SJSA1 (cell line): ENCODE measurements at places on chromosomes 3 and 15. TPM values are rescaled to one million over a fixed set of nuclear protein-coding genes. Genes with fewer than 3 reads are reported as not detected.

DNA sequence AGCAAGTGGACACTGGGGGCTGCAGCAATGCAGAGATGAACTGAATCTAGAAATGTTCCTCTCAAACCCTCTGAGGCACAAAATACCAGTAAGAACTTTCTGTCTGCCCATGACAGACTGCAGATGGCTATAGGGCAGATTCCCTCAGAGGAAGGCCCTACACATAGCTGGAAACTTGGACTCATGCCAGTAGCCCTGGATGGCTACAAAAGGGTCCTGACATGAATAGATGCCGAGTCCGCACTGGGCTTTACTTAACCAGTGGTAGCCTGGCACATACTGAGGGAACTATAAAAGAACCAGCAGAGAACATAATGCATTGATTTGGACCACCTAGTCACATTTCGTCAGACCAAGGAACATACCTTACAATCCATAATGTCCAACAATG is 66.7 kb downstream of the C3orf80 start:
- H3K27me3 ChIP-seq: no peaks in the 10 kb centered on the region
- H3K4me3 ChIP-seq: no peak overlapping the region
- no peaks in the 10 kb centered on the region for H3K36me3 ChIP-seq
- no peaks in the 10 kb centered on the region for H3K4me1 ChIP-seq

GRCh38 chr15:75697523-75697922 is 15.1 kb downstream of the CSPG4 start:
- H3K27ac ChIP-seq: no peak overlapping the region
- H3K4me3 ChIP-seq: no peak overlapping the region
- H3K4me1 ChIP-seq: peaks cover 34% of the 10 kb centered on the region
- DNase-seq: no peak
- no peaks in the 10 kb centered on the region for H3K36me3 ChIP-seq

The TIMP4 gene
- total RNA-seq: 0.08 TPM in 1 of 2 replicates, not detected in the other

The WWTR1 gene
- total RNA-seq: 31.5 and 43.0 TPM in 2 replicates

DNA sequence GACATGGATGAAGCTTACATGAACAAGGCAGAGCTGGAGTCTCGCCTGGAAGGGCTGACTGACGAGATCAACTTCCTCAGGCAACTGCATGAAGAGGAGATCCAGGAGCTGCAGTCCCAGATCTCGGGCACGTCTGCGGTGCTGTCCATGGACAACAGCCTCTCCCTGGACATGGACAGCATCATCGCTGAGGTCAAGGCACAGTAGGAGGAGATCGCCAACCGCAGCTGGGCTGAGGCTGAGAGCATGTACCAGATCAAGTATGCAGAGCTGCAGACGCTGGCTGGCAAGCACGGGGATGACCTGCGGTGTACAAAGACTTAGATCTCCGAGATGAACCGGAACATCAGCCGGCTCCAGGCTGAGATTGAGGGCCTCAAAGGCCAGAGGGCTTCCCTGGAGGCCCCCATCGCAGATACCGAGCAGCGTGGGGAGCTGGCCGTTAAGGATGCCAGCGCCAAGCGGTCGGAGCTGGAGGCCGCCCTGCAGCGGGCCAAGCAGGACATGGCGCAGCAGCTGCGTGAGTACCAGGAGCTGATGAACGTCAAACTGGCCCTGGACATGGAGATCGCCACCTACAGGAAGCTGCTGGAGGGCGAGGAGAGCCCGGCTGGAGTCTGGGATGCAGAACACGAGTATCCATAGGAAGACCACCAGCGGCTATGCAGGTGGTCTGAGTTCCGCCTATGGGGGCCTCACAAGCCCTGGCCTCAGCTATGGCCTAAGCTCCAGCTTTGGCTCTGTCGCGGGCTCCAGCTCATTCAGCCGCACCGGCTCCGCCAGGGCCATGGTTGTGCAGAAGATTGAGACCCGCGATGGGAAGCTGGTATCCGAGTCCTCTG is 77.6 kb downstream of the CLDN11 start:
- H3K27ac ChIP-seq: no peak overlapping the region
- DNase-seq: no peak
- H3K4me3 ChIP-seq: no peak overlapping the region
- no peaks in the 10 kb centered on the region for H3K27me3 ChIP-seq

GRCh38 chr3:156256945-156257344 is 136.6 kb downstream of the KCNAB1 start:
- no peaks in the 10 kb centered on the region for H3K27me3 ChIP-seq
- no peaks in the 10 kb centered on the region for H3K36me3 ChIP-seq
- H3K4me3 ChIP-seq: no peak overlapping the region
- no peak overlapping the region for H3K27ac ChIP-seq
- no peaks in the 10 kb centered on the region for H3K4me1 ChIP-seq

The MYRIP gene
- total RNA-seq: 0.06 and 0.11 TPM in 2 replicates

- H3K4me3 ChIP-seq: no peak overlapping the region
- H3K4me1 ChIP-seq: no peaks in the 10 kb centered on the region
- DNase-seq: no peak
Observed at GRCh38 chr3:52118156-52118875, 35.9 kb downstream of the POC1A start.

The GP5 gene
- total RNA-seq: not detected in 2 replicates

- DNase-seq: no peak
- H3K4me1 ChIP-seq: no peaks in the 10 kb centered on the region
- no peak overlapping the region for H3K4me3 ChIP-seq
- H3K36me3 ChIP-seq: peaks cover 8% of the 10 kb centered on the region; the same call in 1 of the 2 replicates
Observed at GRCh38 chr15:85753261-85753660, 41.5 kb downstream of the KLHL25 start.

DNA sequence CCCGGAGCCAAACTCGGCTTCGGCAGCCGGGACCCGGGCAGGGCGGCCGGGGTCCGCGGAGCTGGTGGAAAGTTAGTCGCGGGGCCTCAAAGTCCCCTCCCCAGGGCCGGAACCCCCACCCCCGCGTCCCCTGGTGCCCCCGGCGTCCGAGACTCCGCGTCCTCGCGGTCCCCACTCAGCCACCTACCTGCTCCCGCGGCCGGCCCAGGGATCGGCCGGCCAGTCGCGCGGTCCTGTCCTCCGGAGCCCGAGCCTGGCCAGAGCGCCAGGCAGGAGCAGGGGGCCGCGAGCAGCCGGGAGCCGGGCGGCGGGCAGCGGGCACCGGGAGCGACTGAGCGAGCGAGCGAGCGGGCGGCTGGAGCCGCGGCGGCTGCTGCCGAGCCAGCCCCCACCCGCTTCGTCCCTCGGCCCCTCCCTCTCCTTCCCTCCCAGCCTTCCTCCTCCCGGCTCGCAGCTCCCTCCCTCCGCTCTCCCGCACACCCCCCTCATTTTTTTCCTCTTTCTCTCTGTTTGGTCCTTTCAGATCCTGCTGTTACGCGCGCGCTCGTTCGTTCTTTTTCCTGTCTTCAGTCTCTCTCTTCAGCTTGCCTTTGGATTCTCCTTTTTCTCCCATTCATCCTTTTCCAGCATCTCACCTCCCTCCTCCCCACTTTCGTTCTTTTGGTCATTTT is at the start of gene MEGF11:
Gene MEGF11 (minus strand): TSS at position 333 of the 671 bp plus-strand sequence. CDS start 125,347 bp downstream, outside the sequence.
- H3K4me3 ChIP-seq: peak within 1 kb of the TSS; percentile 32
- peaks cover 82% of the 10 kb centered on the region for H3K27me3 ChIP-seq
- DNase-seq: no peak
- H3K4me1 ChIP-seq: peaks cover 21% of the 10 kb centered on the region
- H3K36me3 ChIP-seq: no peaks in the 10 kb centered on the region

The CD86 gene
- total RNA-seq: not detected in 2 replicates

DNA sequence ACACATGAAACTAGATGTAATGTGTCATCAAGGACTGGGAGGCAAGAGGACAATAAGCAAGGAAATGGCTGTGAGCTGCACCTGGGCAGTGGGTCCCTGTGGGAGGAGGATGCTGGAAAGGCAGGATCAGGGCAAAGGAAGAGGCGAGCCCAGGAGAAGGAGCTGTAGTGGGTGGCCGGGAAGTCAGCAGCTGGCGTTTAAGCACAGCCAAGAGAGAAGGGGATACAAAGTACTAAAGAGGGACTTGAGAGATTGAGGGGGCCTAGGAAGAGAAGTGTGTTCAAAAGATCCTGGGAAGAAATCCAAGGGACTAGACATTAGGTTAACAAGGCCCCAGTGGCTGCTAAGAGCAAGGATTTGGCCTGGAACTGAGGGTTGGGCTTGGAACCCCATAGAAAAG is 188.5 kb upstream of the SLC24A5 start:
- H3K27me3 ChIP-seq: no peaks in the 10 kb centered on the region
- no peaks in the 10 kb centered on the region for H3K4me1 ChIP-seq
- no peak overlapping the region for H3K27ac ChIP-seq

The PPCDC gene
- 12.9 and 25.0 TPM in 2 replicates for total RNA-seq

DNA sequence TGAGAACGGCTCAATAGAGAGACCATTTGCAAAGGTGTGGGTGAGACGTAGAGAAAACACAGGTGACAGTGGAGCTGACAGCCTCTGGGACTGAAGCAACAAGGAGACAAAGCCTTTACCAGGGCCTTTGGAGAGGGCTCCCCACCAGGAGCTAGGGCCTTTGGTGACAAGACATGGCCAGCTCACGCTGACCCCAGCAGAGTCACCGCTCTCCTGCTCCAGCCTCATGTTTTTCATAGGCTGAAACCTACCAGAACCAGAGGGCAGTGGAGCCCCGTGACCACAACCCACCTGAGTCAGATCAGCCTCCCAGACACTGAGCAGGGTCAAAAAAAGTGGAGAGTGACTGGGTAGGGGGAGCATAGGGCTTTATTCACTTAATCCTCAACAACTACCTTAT is 214.7 kb downstream of the SHQ1 start:
- no peaks in the 10 kb centered on the region for H3K27me3 ChIP-seq
- DNase-seq: no peak
- H3K4me1 ChIP-seq: peaks cover 3% of the 10 kb centered on the region
- no peaks in the 10 kb centered on the region for H3K36me3 ChIP-seq
- no peak overlapping the region for H3K27ac ChIP-seq

The ZNF80 gene
- not detected in 2 replicates for total RNA-seq
